ENCODE measurements at places on chromosomes 16 and 17.

DNA sequence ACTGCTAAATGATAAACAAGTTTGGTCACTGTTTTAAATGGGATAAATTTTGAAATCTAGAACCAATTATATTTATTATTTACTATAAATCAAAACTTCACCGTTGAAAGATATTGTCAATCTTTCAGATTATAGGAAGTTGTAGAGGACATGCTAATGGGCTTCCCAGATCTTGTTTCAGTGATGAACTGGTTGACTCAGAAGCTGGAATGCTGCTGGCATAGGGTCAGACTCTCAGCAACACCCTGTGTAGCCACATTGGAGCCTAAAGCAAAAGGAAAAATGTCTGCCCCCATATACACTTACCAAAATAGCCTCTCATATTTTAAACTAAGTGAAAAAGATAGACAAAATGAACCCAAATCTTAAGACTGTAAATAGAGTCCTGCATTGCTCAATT lies 916.9 kb upstream of the SOX9 start:
- DNase-seq: no peak

DNA sequence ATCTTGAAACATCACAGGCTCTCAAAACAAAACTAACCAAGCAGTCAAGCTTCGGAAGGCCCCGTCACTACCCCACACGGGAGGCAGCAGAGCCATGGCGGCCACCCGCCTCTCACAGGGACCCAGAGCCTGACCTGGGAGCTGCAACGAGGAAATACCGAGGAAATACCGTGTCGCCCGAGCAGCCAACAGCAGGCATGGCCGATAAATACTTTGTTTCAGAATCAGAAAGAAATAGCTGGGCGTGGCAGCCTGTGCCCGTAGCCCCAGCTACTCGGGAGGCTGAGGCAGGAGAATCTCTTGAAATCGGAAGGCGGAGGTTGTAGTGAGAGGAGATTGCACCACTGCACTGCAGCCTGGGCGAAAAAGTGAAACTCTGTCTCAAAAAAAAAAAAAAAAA lies 6.9 kb downstream of the LMF1 start:
- DNase-seq: no peak

DNA sequence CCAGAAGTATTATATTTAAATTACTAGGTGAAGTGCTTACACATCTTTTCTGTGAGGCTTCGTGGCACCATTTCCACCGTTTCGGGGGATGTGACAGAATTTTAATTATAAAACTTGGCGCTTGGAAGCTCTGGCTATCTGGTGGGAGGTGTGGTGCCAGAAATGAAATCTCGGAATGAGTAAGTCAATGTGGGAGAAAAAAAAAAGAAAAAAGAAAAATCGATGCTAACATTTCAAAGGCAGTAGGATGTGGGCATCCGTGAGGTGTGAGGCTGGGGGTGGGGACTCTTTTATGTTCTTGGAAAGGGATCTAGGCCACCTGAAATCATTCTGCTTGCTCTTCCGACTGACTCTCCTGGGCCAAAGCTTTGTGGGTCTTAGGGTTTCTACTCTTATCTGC lies 21.9 kb downstream of the CPPED1 start:
- DNase-seq: no peak

- no peak for DNase-seq
Measured at GRCh38 chr16:25431472-25431871, 173.8 kb upstream of the ZKSCAN2 start.

- DNase-seq: no peak
Measured at GRCh38 chr16:66996983-66997358, 8.6 kb downstream of the CES4A start.

GRCh38 chr16:19696328-19696727 lies 21.7 kb downstream of the KNOP1 start:
- DNase-seq: no peak

GRCh38 chr16:74716355-74716754 lies 15.7 kb upstream of the MLKL start:
- no peak for DNase-seq

GRCh38 chr17:16352667-16353316 lies 477 bp downstream of the CENPV start:
- DNase-seq: no peak

DNA sequence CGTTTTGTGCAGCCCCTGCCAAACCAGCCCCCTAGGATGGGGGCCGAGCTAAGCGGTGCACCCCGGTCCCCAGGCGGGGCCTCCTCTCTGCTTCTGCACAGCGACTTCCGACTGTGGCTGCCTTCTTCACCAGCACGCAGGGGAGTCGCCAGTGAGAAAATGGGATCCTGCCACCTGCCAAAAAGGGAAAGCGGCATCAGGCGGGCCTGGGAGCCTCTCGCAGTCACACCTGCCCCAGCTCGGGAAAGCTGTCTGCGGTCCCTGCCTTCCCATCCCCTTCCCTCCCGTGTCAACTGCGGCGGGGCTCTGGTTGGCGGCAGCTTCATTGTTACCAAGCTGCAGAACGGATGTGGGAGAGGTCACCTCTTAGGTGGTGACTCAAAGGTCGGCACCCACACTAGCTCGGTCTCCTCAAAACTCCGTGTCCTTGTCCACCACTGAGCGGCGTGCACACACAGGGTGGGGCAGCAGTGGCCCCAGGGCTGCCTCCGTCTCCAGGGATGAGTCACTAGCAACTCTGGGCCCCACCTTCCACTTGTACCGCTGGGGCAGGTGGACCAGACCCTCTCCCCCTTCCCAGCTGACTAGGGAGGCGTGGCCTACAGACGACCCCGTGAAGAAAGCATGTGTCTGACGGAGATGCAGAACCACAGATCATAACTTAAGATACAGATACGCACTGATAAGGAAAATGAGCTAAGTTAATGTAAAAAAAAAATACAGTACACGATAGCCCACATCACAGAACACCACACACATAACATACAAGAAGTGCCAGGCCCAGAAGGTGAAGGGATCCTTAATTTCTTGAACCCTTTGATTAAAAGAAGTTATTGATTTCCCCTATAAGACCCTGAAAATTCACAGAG lies 1.5 kb upstream of the PCYT2 start:
- no peak for DNase-seq

DNA sequence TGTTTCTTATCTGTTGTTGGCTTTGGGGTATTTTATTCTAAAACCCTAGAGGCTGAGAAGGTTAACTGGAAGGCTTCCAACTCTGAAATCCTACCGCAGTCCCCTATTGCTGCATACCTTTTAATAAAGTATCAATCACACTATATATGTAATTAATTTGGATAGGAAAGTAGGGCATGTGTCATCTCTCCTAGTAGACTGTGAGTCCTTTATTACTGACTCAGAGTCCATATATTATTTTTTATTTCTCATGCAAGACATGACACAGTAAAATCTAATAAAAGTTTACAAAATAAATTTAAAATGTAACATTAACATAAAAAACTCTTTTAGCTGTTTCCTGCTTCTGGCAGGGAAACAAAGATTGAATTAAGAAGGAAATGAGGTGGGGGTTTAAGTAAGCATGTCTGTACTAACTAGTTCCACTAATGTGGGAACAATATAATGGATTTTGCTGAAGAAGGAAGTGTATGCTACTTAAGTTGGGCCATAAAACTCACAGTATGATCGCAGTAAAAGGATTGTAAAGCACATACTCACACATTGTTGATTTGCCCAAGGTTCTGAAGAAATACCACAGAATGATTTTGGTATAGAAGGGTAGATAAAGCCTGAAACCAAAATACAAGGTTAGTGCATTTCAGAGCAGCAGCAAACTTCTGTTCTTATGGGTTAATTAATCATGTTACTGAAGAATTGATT lies 97.6 kb upstream of the HLF start:
- no peak for DNase-seq

DNA sequence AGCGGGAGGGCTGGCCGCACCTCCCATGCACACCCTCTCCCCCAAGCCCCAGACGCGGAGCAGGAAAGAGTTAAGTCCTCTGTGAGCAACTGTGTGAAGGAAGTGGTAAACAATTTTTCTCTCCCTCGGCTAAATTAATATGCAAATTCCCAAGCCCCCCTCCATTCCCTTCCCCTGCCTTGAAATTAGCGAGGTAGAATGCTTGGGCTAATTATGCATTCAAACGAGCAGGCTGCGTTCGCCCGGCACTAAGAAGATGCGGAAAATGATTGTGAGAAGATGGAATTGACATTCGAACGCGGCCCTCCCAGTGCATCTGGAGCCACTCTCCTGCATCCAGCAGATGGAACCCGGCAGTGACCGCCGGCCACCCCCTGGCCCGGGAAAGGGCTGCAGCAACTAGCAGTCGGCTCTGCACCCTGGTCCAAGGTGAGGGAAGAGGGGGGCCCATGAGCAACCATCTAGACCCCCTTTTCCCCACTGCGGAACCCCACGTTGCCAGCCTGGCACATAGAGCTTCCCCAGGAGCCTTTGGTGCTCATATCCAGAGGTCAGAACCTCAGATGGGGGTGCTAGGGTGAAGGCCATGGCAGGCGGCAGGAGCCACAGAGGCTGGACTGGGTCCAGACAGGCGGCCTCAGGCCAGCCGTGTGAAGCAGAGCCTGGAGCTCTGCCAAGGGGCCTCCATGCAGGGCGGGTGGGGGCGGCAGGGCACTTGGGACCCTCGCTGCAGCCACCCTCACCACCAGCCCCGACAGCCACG lies 49.1 kb upstream of the ACSF3 start:
- no peak for DNase-seq

DNA sequence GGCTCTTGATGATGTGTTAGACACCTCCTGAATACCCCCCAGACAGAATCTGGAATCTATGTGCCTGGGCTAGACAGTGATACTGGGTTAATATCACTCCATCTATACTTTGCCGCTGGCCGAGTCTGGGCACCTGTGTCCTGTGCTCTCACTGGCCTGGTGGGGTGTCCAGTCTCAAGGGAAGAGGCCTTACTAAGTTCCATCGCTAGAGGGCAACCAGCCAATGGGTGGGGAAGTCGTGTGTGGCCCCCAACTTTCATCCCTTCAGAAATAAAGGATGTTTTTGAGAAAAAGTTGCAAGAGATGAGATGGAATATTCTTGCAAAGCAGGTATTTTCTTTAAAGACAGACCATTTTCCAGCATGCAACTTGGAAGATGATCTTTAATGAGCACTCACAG lies 1.6 kb upstream of the GLP2R start:
- DNase-seq: no peak

DNA sequence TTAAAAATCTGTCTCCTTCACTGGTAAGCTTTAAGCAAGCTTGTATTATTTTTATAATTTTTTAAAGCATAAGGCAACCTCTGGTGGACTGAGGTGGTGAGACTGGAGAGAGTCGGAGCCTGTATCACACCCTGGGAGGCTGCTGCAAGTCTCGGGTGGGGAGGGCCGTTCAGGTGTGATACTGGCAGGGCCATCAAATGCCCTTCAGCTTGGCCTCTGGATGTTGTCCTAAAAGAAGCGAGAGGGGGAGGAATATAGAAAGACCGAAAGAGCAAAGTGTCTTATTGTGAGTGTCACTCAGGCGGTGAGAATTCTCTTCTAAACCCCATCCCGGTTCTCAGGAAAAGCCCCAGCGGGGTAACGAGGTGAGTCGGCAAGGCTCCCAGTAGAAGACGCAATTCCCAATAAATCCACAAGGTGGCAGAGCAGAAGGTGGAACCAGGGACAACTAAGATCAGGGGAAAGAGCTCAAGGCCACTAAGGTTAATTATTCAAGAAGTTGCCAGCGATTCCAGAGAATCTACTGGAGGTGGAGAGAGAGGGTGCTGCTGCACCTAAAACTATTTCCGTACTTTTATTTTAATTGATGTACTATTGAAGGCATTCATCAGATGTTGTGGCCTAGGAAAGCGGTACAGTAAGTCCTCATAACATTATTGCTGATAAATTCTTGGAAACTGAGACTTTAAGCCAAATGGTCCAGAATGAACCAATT lies 14.1 kb downstream of the C17orf67 start:
- DNase-seq: no peak

- no peak for DNase-seq
Measured at GRCh38 chr17:61389670-61390478, 9.8 kb upstream of the TBX2 start.

DNA sequence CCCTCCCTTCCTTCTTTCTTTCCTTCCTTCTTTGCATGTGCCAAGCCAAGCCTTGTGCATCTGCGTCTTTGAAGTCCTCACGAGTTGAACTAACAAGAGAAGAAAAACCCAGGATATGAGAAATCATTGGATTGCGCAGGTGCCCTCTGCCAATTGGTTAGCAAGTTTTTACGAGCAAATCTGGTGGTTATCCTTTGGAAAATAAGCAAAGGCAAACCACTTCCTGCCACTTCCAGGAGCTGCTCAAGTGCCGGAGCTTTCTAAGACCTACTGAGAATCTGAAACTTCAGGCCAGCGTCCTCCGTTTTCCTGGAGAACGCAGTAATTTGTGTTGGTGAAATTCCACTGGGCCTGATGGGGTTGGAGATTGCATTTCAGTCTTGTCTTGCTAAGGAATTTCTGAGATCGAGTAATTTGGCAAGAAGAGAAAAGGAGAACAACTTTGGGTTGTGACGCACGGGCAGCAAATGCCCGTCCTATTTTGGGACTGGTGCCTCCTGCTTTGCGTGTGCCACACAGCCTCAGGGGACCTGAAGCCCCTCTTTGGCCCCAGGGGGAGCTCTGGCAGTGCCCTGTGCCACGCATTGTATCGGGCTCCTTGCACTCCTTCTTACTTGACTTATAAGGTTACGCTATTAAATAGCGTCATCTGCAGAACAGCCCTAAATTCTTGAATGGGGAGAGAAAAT lies 56.4 kb downstream of the CMIP start:
- DNase-seq: no peak

- no peak for DNase-seq
Measured at GRCh38 chr16:9225527-9226316, 134.3 kb downstream of the HAPSTR1 start.

GRCh38 chr16:70711211-70712031 lies 25.6 kb upstream of the MTSS2 start:
- no peak for DNase-seq

DNA sequence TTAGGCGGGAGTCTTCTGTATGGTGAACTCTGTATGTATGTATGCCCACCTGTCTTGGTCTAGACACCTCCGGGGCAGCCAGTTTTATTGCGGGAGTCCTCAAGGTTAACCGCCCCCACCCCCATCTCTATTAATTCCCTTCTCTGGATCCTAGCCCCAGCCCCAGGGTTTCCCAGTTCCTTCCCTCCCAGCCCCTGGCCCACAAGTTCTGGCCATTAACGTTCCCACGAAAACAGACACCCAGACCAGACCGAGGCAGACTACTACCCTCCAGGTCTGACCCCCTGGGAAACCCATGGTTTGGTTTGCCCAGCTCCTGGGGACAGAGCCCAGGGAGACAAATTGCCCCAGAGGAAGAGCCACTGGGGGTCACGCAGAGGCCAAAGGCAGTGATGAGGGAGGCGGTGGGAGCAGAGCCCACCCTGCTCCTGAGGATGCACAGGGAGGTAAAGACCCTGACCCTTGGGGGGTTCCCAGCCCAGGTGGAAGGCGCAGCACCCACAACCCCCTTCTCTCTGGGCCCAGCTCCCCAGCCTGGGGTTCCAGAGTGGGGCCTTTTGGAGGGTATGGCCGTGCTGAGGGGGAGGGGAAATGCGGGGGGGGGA lies 8.5 kb downstream of the TBKBP1 start:
- no peak for DNase-seq

- DNase-seq: no peak
Measured at GRCh38 chr17:36544044-36544306, 744 bp upstream of the GGNBP2 start.

GRCh38 chr16:85833219-85833920 lies 33.9 kb downstream of the COX4I1 start:
- DNase-seq: no peak

GRCh38 chr16:31356566-31357323 lies 1.8 kb downstream of the ITGAX start:
- DNase-seq: no peak
